Natural killer cell (primary cell): ENCODE measurements at places on chromosomes 5 and 9.

GRCh38 chr5:149299451-149300054 lies 27.9 kb downstream of the AFAP1L1 start:
- DNase-seq: no peak

DNA sequence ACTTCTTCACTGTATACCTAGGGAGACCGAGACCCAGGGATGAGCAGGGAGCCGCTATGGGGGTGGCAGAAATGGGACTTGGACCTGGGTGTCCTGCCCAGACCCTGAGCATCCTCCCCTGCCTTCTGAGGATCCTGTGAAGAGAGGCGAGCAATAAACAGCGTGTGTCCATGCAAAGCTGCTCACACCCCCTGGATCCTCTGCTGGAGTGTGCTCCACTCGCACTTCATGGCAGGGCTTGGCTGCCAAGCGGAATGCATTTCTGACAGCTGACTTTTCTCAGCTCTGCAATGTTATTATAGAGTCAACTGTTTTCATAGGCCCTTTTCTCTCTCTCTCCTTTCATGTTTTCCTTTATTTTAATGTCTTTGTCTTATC lies 31.0 kb upstream of the ALDH1B1 start:
- DNase-seq: no peak

DNA sequence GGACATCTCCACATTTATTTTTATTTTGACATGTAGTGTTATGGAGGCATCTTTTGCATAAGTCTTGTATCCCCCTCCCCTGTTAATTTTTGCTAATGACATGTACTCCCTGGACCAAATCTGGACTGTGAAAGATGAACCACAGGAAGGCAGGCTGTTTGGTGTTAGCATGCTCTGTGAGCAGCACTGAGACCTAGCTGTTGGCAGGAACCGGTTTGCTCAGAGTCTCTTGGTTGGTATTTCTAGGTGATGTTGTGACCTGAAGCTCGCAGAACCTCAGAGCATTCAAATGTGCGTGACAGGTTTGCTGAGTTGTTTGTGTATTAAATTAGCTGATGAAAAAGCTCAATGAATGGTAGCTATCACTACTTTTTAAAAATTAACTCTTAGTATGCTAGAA lies 53.6 kb upstream of the PHF2 start:
- DNase-seq: no peak

- DNase-seq: peak; percentile 26
Measured at GRCh38 chr5:160423099-160423498, 1.4 kb downstream of the PTTG1 start.

DNA sequence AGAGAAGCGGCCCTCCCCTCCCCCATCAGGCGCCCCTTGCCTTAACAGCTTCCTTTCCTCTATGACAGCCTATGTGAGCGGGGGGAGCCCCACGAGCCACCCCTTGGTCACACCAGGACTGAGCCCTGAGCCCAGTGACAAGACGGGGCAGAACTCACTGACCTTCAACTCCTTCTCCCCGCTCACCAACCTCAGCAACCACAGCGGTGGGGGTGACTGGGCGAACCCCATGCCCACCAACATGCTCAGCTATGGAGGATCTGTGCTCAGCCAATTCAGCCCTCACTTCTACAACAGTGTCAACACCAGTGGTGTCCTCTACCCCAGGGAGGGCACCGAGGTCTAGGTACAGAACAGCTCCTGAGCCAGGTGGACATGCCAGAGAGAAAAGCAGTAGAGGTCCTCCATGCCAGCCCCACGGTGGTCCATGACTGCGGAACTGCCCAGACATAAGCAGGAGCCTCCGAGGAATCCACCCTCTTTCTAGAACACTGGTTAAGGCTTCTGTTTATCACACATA lies 2.6 kb downstream of the FOXI1 start:
- DNase-seq: no peak

DNA sequence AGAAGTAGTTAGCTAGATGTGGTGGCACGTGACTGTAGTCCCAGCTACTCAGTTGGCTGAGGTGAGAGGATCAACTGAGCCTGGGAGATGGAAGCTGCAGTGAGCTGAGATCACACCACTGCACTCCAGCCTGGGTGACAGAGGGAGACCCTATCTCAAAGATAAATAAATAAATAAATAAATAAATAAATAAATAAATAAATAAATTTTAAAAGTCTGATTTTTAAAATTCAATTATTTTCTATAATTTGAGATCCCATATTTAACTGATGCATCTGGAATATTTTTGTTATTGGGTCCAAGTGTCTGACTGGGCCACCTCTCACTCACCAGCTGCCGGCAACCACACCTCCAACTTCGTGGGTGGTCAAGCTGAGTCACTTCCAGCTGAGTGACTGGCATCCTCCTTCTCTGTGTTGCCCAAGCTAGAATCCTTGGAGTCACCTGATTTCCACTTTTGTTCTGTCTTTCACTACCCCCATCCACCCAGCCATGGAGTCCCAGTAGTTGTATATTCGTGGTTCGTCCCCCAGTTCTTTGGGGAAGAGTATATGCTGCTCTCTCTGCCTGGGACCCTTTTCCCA lies 70.9 kb downstream of the EGFLAM start:
- DNase-seq: no peak

DNA sequence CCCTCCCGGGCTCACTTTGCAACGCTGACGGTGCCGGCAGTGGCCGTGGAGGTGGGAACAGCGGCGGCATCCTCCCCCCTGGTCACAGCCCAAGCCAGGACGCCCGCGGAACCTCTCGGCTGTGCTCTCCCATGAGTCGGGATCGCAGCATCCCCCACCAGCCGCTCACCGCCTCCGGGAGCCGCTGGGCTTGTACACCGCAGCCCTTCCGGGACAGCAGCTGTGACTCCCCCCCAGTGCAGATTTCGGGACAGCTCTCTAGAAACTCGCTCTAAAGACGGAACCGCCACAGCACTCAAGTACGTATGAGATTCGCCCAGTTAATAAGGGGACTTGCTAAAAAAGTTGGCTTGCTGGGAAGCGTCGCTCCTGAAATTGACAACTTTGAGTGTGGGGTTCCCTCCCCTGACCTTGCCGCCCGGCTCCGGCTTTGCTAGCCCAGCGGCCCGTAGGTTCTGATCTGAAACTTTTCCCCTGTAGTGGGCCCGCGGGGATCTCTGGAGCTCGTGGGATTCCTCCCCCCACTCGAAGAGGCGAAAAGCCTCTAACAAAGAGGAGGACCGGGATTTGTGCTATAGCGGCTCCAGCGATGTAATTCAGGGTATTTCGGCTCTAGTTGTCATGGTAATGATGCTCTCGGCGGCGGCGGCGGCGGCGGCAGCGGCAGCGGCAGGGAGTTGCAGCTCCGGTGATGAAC lies 572 bp downstream of the NR4A3 start:
- DNase-seq: peak; percentile 60

GRCh38 chr5:147688656-147689356 lies 93.7 kb downstream of the JAKMIP2 start:
- DNase-seq: no peak

- no peak for DNase-seq
Measured at GRCh38 chr5:133828722-133829121, 139.7 kb downstream of the C5orf15 start.
